ENCODE measurements at places on chromosomes 4 and X. TPM values are rescaled to one million over a fixed set of nuclear protein-coding genes. Genes with fewer than 3 reads are reported as not detected.

The MAGEA2 gene
- not detected for total RNA-seq

The MAPK10 gene
- total RNA-seq, result 12.1 TPM

- no peak for DNase-seq
- no peaks in the 10 kb centered on the region for H3K36me3 ChIP-seq
- no peak overlapping the region for H3K4me3 ChIP-seq
Observed at GRCh38 chr4:97104006-97104405, 1039.3 kb downstream of the STPG2 start.

DNA sequence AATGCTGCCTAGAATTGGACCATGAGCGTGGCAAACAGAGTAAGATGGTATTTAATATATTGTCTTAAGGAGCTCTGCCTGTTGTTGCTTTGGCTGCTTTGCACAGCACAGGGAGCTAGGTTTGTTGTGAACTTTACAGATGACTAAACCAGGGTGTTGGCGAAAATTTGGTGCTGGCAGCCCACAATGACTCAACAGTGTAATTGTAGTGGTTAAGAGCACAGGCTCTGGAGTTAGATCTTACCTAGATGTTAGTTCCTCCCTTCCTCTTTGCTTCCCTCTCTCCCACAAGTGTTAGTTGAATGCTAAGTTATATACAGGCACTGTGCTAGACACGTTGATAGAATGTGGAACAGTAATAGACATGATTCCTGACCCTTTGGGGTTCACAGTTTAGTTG lies 128.9 kb upstream of the TRPC5 start:
- H3K36me3 ChIP-seq, result no peaks in the 10 kb centered on the region
- no peak for DNase-seq
- H3K27me3 ChIP-seq, result no peaks in the 10 kb centered on the region
- no peak overlapping the region for H3K4me3 ChIP-seq
- no peaks in the 10 kb centered on the region for H3K4me1 ChIP-seq

The HPSE gene
- total RNA-seq, result 0.29 TPM

- H3K27ac ChIP-seq, result no peak overlapping the region
- no peaks in the 10 kb centered on the region for H3K36me3 ChIP-seq
- H3K4me3 ChIP-seq, result no peak overlapping the region
- no peak for DNase-seq
- peaks cover 13% of the 10 kb centered on the region for H3K4me1 ChIP-seq
Observed at GRCh38 chr4:113823291-113823659, 61.7 kb upstream of the CAMK2D start.

The RASL11B gene
- total RNA-seq, result under 0.01 TPM

GRCh38 chr4:163544407-163545038 lies 50.0 kb downstream of the TMA16 start:
- peaks cover 34% of the 10 kb centered on the region for H3K4me1 ChIP-seq
- DNase-seq, result no peak
- no peak overlapping the region for H3K27ac ChIP-seq
- peak overlapping the region; percentile 66 for H3K4me3 ChIP-seq

The CYLC1 gene
- total RNA-seq, result not detected

DNA sequence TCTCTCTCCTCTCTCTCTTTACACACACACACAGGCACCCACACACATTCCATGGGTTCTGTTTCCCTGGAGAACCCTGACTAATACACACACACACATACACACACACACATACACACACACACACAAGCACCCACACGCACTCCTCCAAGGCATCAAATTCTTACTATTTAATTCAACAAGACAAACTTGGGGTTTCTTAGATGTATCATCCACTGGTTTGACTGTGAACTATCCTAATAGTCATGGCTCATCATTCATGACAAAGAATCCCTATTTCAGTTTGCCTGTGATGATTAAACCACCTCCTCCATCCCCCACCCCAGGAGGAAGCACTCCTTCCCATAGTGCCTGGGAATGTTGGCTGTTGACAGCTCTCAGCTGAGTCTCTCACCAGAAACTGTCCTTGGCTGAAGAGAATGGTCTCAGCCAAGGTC lies 98.2 kb downstream of the USP46 start:
- H3K4me3 ChIP-seq, result no peak overlapping the region
- H3K27ac ChIP-seq, result peak overlapping the region; percentile 45
- no peaks in the 10 kb centered on the region for H3K36me3 ChIP-seq
- no peaks in the 10 kb centered on the region for H3K27me3 ChIP-seq
- DNase-seq, result peak; percentile 61

DNA sequence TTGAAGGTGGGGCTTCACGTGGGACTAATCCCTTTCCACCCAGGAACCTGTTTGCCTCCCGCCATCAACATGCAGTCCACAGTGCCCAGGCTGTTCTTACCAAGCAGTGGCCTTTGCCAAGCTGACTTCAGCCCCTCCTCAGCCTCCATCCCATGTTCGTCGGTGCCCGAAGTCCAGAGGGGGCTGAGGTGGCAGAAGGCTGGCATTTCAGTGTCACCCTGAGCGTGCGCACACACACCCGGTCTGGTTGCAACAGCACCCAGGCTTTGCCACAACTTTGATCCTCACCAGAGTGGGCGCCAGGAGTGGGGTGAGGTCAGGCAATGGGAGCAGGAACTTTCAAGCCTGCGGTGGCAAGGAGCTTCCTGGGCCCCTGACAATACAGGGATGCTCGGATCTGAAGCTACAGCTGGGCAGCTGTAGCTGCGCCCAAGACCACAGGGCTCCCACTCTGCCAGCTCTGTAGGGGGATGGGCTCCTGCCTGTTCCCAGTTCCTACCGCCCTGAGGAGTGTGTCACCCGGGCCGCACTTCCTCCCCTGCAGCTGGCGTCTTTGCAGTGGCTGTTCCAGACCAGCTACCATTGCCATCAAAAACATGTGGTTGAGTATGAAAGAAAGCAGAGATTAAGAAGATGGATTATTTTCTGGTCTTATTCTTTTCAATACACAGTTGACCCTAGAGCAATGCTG lies 428.0 kb downstream of the EPHA5 start:
- no peaks in the 10 kb centered on the region for H3K4me1 ChIP-seq
- H3K36me3 ChIP-seq, result no peaks in the 10 kb centered on the region
- H3K27ac ChIP-seq, result no peak overlapping the region
- no peaks in the 10 kb centered on the region for H3K27me3 ChIP-seq
- no peak overlapping the region for H3K4me3 ChIP-seq
